MG63 (cell line): ENCODE measurements at places on chromosomes 2 and 18. TPM values are rescaled to one million over a fixed set of nuclear protein-coding genes. Genes with fewer than 3 reads are reported as not detected.

- DNase-seq, result no peak
These were observed 58.2 kb downstream of the MYT1L start for GRCh38 chr2:2272841-2273240.

Gene DGKD
- total RNA-seq, result 8.8 and 8.9 TPM in 2 replicates

Gene CIDEA
- total RNA-seq, result not detected in 2 replicates

- DNase-seq, result no peak
These were observed 640.1 kb downstream of the EPHA4 start for GRCh38 chr2:220932041-220932440.

GRCh38 chr2:144747571-144747970 lies 227.7 kb upstream of the ZEB2 start:
- no peak for DNase-seq

- no peak for DNase-seq
These were observed 167.0 kb downstream of the MYO5B start for GRCh38 chr18:50027996-50028395.

- DNase-seq, result no peak
These were observed 69.2 kb downstream of the ACVR1C start for GRCh38 chr2:157559461-157559860.

Gene POTEC
- total RNA-seq, result not detected in 2 replicates

- DNase-seq, result no peak
These were observed 69.2 kb downstream of the MARCHF4 start for GRCh38 chr2:216302981-216303676.

DNA sequence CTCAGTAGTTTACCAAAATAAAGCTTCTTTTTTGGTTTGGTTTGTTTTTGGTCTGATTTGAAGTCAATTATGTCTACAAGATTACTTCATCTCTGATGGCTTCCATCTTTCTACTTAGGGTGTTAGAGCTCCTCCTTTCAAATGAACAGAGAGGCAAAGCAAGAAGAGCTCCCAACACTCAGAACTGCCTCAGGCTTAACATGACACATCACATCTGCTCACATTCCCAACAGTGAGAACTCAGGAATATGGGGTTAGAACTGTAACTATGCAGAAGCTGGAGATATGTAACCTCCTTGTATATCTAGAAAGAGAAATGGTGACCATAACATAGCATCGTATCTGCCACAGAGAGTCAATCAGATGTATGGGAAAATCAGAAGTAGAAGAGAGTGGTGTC lies 11.4 kb upstream of the LRATD1 start:
- DNase-seq, result no peak

GRCh38 chr2:12948961-12949353 lies 232.2 kb downstream of the TRIB2 start:
- DNase-seq, result no peak

DNA sequence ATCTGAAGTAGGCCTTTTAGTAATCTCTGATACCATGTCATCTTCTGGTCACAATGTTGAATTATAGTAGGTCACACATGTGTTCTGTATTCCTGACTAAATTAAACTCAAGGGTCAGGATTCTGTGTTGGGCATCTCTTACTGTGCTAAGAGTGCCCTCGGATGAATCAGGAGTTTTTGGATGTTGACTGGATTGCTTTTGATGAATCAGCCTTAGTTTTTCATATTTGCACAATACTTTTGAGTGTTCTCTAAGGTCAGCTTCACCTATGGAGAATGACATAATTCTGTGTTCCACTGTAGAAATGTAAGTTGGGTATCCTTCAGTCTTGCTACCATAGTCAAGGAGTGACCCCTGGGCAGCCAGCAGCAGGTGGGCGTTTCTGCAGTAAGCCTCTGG lies 190.1 kb downstream of the PTPRM start:
- no peak for DNase-seq

Gene ZEB2
- total RNA-seq, result 13.3 and 35.1 TPM in 2 replicates

DNA sequence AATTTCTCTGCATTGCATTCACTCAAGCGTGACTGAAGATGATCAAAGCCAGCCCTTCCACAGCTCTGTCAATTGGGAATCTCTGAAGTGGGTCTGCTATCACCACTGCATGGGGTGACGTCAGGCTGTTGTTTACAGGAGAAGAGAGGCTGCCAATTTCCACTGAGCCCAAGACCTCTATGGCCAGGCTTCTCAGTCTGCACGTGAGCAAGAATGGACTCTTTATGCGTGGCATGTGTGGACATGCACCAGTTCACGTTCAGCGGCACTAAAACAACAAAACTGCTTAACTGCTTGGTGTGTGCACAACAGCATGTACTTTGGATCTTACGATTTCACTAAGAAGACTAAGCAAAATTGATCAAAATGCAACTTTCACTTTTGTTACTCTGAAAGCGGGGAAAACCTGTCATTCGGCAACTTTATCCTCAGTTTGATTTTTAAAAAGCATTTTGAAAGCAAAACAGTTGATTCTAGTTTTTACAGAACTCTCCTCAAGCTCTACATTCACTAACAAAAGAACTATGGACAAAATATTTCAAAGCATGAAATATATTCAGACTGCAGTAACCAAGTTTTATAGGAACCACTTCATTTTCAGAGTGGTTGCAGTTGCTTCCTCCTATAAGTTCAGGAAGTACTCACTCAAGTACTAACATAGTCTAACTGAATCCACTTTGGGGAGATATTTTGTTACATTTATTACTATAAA lies 77.0 kb upstream of the SERTAD2 start:
- peak; percentile 87 for DNase-seq

Gene PDE1A
- 2.6 and 7.0 TPM in 2 replicates for total RNA-seq

Gene LRATD1
- total RNA-seq, result not detected in 2 replicates

GRCh38 chr2:209424199-209424701 lies 403 bp downstream of the MAP2 start:
- no peak for DNase-seq

DNA sequence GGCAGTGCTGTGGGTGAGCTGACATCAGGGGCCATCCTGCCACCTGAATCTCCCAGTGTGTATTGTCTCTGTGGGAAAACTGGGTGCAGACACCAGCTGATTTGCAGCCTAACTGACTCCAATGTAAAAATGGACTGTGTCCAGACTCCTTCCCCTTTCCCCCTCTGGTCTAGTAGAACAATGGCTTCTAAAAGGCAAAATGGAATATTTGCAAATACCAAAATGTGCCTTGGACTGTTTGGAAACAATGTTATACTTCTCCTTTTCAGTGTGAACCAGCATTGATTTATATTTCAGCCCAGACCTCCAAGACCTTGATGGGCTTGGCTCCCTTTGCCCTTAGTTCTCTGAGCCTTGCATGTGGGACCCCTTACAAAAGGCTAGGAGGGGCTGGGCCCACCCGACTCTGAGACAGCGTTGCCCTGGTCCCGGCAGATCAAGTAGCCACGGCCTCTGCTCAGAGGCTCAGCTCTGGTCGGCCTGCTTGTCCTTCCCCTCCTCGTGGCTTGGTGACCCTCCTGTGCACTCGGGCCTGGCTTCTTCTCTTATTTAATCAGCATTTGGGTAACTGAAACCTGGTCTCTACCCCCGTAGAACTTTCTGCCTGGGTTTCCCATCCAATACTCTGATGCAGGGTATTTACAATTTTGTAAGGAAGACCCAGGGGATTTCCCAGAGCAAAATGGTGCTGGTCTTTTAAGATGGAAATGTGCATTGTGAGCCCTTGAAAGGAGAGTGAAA lies 18.0 kb upstream of the ACKR3 start:
- no peak for DNase-seq

Gene MYO3B
- total RNA-seq, result not detected in 2 replicates

DNA sequence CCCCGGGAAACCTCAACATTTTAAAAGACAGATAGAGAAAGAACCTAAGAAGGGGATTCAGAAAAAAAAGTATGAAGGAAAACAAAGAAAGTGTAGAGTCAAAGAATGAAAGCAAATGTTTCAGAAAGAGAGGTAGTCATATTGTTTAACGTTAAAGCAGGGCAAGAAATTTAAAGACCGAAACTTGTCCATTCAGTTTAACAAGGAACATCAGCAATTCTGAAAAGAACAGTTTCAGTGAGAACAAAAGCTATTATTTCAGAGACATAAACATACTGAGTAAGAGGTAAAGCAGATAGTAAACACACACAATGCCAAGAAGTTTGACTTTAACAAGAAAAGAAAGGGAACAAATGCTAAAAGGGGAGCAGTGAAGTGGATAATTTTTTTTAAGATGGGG lies 41.1 kb downstream of the MBD2 start:
- DNase-seq, result no peak

Gene TOGARAM2
- total RNA-seq, result 1.0 and 3.7 TPM in 2 replicates

DNA sequence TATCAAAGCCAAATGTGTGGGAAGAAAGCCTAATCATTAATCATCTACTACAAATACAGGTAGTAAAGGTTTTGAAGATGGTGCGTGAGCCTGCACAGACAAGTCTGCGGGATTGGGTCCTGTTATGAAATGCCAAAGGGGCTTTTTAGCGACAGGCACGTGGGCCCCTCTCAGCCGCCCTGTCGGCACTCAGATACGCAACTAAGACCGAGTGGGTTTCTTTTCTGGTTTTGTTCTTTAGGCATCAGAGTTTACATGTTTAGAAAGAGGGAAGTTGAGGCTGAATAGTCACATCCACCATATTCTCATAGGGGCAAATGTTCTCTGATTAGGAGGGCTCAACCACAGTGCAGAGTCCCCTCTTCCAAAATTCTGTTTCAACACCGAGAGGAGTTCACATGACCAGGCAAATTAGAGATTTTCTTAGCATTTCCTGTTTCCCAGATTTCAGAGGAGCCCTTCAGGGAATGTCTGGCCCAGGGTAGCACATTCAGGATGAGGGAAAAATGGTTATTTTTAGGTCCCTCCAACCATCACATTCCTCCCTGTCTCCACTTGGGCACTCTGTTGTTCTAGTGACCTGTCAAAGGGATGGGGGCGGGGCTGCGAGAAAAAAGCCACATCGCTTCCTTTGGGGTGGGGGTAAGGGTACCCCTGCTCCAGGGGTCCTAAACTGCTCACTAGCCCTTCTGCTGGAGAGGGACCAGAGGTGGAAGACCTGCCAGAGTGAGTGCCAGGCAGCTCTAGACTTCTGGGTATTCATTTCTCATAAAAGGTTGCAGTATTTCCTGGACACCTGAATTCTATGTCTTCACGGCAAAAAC lies 159.2 kb downstream of the BCL2 start:
- no peak for DNase-seq

- no peak for DNase-seq
These were observed 37.2 kb downstream of the MTERF4 start for GRCh38 chr2:241064802-241065354.

Gene DNAH6
- total RNA-seq, result not detected in 2 replicates

DNA sequence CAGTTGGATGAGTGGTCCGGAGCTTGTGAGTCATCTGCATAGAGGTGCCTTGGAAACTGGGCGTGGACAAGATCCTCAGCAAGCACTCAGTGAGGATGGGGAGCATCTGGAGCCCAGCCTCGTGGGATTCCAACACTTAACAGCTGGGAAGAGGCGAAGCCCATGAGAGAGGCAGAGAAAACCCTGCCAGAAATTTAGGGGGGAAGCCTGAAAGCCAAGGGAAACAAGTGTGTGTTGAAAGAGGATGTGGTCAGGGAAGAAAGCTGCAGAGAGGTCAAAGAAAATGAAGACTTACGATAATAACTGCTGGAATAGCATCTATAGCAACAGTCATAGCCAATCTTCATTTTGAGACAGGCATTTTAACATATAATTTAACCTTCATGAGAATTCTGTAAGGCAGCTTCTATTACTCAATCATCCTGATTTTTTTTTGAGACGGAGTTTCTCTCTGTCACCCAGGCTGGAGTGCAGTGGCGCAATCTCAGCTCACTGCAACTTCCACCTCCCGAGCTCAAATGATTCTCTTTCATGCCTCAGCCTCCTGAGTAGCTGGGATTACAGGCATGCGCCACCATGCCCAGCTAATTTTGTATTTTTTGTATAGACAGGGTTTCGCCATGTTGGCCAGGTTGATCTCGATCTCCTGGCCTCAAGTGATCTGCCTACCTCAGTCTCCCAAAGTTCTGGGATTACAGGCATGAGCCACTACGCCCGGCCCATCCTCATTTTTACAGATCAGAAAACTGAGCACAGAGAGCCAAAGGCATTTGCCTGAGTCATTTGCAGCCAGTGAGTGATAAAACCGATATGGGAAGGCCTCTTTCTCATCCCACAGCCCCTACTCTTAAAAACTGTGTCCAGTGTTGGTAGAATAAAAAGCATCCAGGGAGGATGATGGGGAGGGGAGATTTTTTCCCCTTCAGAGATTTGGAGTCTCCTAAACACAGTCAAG lies 214.4 kb upstream of the EPAS1 start:
- DNase-seq, result peak; percentile 79

GRCh38 chr18:24491927-24492834 lies 31.7 kb downstream of the HRH4 start:
- DNase-seq, result no peak

Gene DOK1
- total RNA-seq, result 10.9 and 21.9 TPM in 2 replicates

DNA sequence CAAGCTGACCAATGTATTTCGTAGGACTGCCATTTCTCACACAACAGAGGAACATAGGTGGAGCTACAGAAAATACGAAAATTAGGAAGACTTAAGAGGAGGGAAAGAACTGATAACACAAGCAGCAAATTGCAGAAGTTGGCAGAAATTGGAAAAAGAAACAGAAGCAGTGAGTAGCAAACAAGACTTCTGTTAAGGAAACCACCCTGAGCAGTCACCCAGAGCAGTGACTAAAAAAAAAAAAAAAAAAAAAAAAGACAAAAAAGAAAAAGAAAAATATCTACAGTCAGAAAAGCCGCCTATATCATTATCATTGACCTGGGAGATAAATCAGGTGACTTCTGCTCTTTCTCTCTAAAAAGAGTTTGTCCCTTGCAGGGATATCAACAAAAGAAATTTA lies 21.4 kb downstream of the STK17B start:
- no peak for DNase-seq

Gene TFCP2L1
- total RNA-seq, result 0.03 TPM in 1 of 2 replicates, not detected in the other

- no peak for DNase-seq
These were observed 4.9 kb upstream of the DPYSL5 start for GRCh38 chr2:26843041-26843440.

DNA sequence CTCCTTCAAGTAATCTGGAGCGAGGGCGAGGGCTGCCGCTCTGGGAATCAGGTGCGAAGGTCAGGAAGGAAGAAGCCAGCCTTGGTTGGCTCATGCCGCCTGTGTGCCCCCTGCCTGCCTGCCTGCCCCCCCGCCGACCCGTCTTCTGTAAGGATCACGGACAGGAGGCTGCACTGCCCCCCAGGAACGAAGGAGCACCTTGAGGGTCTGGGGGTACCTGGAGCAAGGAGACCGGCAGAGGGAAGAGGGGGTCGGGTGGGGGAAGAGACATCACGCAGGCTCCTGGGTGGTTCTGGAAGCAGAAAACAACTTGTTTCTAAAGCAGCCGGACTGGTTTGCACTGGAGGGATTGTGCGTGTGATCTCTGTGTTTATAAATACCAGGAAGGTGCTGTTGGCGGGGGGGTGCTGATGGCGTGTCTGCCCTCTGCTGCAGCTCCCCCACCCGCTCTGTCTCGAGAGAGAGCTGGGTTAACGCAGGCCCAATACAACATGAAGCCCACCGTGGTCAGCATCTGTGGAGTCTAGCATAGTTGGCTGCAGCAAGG lies 1.7 kb downstream of the FOSL2 start:
- peak; percentile 64 for DNase-seq

DNA sequence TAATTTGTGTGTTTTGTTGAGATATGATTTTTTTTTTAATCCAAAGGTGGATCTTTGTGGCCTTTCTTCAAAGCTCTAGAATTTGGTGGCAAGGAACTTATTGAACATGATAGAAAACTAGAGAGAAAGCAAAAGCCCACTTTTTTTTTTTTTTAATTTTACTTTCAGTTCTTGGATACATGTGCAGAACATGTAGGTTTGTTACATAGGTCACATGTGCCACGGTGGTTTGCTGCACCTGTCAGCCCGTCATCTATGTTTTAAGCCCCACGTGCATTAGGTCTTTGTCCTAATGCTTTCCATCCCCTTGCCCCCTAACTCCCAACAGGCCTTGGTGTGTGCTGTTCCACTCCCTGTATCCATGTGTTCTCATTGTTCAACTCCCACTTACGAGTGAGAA lies 135.9 kb downstream of the RHBDD1 start:
- no peak for DNase-seq

GRCh38 chr2:190701586-190701985 lies 52.7 kb downstream of the NAB1 start:
- DNase-seq, result no peak

Gene MAPK4
- not detected in 2 replicates for total RNA-seq
